Foreskin keratinocyte (primary cell): ENCODE measurements at places on chromosomes 13 and 19. TPM values are rescaled to one million over a fixed set of nuclear protein-coding genes. Genes with fewer than 3 reads are reported as not detected.
A peak's percentile ranks its signal among the peaks of the same experiment; 100 is the strongest.

GRCh38 chr13:100409132-100409531 is 179.5 kb downstream of the GGACT start:
- peak; percentile 17 for DNase-seq

- DNase-seq: peak; percentile 45
These were observed 421 bp downstream of the DGKH start for GRCh38 chr13:42048684-42049453.

The POSTN gene
- 1.0 and 8.3 TPM in 2 replicates for polyA plus RNA-seq

DNA sequence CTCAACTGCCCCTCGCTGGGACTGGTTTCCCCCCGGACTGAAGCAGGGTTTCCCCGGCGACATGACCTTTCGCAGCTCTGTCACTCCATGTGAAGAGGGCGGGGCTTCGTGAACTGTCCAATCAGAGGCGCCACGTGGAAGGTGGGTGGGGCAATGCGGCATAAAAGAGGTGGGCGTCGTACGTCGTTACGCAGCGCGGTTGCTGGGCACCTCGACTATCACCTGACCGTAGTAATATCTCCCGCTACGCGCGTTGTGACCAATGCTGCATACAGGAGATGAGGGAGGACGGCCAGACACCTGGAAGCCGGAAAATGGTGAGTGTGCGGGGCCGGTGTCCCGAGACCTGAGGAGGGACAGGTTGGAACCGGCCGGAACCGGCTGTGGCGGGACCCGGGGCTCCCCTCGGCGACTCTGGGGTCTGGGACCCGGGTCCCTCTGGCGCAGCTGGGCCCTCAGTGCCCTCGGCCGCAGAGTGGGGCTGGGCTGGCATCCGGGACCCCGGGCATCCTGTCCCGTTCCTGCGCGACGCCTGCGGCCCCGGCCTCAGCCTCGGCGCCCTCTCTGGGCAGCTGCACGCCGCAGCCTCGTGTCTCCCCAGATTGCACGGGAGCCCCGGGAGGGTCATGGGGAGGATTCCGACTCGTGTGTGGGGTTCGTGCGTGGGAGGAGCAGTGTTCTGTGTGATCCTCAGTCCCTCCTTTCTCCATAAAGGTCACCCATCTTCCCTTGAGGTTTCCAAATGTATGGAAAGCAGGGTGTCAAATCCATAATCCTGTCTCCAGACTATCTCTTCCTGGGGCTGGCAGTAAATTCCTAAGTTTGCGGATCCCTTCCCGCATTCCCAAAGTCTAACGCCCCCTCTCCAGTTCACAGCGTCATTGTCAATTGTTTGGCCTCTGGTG is 32.2 kb downstream of the ZNF136 start:
- DNase-seq: peak; percentile 79

DNA sequence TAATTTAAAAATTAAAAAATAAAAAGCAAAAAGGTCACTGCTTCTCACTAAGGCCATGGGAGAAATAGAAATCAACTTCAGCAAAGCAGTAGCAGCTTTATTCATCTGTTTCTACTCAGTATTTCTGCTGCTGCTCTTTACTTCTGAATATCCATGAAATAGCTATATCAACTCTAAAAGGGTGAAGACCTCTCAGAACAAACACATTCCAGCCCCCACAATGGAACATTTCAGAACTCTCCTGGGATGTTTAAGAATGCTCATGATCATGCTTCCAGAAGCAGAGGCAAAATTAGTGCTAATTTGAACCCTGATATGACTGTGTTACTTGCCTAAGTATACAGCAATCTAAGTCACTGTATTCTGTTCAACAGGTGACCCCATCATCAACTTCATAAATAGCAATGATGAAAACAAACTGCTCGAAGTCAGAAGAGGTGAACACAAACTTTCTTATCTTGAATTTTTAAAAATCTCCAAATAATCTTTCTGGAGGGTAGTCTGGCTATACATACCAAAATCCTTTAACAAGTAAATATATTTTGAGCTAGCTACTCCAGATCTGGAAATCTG is 29.6 kb upstream of the DOCK9 start:
- DNase-seq: no peak

DNA sequence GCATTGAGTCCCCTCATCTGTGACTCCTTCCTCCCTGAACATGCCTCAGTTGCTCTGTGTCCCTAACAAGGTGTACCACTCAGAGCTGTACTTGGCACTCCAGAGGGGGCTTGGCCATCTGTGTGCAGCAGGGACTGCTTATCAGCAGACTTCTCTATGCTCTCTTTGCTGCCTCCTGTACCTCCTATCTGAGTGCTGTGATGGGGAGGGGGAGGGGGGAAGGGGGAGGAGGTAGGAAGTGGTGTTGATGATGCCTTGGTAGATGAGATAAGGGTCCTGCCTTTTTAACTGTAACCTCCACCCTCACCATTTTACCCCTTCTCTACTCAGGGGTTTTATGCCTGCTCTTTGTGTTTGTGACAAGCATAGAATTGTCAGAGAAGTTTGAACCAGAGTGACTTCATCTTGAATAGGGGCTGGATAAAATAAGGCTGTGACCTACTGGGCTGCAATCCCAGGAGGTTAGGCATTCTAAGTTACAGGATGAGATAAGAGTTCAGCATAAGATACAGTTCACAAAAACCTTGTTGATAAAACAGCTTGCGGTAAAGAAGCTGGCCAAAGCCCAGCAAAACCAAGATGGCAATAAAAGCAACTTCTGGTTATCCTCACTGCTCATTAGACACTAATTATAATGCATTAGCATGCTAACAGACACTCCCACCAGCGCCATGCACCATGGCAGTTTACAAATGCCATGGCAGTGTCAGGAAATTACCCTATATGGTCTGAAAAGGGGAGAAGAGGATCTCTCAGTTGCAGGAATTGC is 13.2 kb downstream of the PCDH8 start:
- DNase-seq: no peak

GRCh38 chr13:30675717-30676116 is 58.0 kb downstream of the USPL1 start:
- no peak for DNase-seq

DNA sequence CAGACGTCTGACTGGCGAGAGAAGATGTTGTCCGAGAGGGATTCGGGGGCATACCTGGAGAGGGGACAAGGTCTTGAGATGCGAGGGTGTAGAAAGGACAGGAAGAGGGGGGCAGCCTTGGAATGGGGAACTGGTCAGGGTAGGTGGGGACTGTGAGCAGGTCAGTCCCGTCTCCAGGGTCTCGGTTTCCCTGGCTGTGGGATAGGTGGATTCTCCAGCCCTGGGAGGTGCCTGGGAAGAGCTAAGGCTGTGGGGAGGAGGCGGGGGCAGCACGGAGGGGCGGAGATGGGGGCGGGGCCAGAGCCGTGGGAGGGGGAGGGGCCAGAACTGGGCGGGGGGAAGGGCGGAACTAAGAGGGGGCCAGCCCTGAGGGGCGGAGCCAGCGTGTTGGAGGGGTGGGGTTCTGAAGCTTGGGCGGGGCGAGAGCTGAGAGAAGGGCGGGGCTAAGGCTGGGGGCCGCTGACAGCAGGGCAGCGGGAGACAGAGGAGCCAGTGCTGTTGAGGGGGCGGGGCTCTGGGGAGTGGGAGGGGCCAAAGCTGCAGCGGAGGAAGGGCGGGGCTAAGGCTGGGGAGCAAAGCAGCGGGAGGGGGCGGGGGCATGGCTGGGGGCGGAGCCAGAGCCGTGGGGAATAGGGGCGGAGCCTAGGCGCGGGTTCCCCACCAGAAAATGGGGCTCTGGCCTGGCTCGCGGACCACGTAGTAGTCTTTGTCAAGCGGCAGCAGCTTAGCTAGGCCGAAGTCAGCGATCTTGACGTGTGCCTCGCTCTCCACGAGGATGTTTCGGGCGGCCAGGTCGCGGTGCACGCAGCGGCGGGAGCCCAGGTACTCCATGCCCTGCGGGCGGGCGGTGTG is 9.5 kb upstream of the INSL3 start:
- peak; percentile 91 for DNase-seq

The SULT2A1 gene
- polyA plus RNA-seq: not detected in 2 replicates

- DNase-seq: no peak
These were observed 11.2 kb downstream of the SLC1A5 start for GRCh38 chr19:46776927-46777911.

DNA sequence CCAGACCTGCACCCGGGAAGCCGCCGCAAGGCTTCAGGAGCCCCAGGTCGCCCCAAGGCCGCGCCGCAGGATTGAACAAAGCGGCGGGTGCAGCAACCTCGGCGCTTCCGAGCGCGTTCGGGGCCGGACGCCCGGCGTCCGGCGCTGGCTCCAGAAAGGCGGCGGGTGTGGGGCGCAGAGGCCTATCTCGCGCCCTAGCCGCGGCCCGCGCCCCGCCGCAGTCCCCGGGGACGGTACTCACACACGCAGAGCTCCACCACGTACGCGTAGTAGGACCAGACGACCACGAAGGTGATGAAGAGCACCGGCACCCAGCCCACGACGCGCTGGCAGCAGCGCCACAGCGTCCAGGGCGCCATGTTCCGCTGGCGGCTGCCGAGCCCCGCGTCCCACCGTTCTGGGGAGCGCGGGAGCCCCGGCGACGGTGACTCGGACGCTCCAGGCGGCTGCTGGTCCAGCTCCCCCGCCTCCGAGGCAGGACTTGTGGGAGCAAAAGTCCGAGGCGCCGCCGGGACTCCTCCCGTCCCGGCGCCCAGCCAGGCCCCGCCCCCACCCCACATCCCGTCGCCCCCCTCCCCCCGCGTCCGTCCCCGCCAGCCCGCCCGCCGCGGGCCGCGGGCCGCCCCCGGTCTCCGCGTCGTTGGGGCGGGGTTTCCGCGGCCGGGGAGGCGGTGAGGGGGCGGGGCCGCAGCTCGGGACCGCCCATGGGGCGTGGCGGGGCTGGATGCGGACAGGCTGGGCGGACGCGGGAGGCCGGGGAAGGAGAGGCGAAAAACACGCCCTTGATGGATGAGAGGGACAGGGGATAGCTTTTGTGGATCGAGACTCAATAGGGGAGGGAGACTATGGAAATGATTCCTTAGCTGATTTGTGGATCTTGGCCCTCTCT is at the start of gene ZDHHC20:
Gene ZDHHC20, minus strand, starts transcription at position 491 of the 889 bp plus-strand sequence. Its CDS starts 132 bp downstream, at position 359.
- DNase-seq: peak; percentile 22

DNA sequence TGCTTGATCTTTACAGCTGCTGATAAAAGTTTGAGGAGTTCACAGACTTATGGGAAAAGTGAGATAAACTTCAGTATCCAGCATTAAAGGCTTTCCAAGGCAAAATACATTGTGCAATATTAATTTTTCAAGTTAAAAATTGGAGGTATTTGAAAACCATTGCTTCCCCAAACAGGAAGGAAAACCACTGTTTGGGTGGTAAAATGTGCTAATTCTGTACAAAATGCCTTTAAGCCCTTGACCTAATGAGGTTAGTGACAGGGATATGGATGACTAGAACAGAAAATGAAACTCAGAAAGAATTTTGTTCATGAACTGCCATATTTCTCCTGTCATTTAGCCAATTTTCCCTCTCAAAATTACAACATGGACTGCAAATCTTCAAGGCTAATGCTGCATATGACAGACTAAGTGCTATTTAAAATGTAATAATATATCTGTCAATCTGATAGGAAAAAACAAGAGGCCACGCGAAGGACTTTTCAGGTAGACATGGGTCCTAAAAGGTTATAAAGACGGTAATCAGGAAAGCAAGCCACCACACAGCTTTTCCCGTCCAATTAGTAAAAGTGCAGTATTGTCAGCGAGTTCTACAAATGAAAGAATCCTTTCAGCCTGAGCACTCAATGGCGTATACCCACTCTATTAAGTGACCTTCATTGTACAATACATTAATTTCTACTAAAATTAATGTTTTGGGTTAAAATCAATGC is 212.8 kb downstream of the ENOX1 start:
- no peak for DNase-seq

The CEBPG gene
- 19.1 and 19.3 TPM in 2 replicates for polyA plus RNA-seq

DNA sequence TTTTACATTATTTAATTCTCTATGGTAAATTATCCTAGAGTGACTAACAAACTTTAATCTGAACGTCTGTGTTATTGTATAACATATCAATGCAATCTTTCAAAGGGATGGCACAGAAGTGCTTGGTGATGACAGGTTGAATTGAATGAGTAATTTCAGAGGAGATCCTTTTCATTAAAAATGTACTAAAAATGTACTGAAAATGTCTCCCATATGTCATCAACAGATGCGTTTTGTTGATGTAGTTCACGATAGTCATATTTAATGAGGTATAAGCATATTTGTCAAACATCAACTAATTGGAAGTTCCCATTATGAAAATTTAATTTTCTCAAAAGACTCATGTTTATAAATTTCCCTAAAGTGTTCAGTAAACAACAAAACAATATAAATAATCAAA is 1434.7 kb upstream of the PCDH20 start:
- no peak for DNase-seq

The CGB1 gene
- not detected in 2 replicates for polyA plus RNA-seq

DNA sequence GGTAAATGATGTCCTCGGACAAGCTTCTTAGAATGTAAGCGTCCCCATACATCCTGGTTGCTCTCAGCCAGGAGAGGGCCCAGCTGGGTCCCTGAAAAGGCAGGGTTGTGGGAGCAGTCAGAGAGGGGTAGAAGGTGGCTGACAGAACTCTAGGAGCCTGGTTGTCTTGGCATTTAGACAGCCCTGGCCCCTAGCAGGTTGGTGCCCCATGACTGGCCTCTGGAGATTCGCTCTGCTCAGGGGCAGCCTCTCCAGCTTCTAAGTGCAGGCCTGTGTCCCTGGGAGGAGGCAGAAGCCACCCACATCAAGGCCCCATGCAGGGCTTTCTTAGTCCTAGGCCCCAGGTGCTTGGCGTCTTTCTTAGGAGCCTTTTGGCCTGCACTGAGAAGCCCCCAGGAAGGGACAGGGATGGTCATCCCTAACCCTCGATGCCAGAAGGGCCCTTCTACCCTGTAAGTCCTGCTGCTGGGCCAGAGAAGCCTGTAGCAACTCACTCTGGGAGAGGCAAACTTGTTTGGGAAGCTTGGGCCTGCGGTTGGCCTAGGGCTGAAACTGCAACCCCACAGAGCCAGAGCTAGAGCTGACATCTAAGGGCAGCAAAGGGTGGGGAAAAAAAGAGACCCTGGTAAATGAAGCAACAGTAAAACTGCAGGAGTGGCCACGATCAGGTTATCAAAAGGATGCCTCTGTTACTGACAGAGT is 2.8 kb upstream of the CDX2 start:
- DNase-seq: no peak

The CFAP97D2 gene
- not detected in 2 replicates for polyA plus RNA-seq
